ENCODE measurements at places on chromosomes 7 and 10.

DNA sequence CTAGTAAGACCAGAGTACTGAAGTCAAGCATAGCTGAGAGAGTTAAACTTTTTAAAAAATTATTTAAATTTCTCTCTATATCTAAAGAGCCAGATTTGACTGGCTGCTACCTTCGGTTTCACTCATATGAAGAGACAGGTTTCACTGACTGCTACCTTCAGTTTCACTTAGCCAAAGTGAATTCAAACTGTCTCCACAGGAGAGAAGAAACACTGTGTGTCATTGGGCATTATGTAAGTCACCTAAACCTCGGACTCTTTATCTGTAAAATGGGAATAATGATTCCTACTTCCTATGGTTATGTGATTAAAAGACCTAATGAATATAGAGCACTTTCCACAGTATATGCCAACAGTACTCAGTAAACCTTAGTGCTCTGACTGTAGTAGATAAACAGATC is 41.6 kb upstream of the MET start:
- DNase-seq: peak; percentile 14

DNA sequence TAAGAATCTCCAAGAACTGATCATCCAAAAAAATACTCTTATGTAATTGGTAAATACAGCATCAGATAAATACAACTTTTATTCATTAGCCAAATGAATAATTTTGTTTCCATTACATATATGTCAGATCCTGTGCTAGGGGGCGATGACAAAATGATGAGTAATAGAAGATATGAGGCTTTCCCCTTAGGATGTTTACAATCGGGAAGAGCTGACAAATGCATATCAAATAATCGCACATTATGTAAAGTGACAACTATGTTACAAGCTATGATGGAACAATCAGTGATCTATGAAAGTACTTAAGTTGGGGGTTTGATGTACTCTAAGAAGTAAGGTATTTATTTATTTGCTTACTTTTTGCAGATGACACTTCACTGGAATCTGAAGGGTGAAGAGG is 465.6 kb upstream of the VSTM2A start:
- DNase-seq: no peak

DNA sequence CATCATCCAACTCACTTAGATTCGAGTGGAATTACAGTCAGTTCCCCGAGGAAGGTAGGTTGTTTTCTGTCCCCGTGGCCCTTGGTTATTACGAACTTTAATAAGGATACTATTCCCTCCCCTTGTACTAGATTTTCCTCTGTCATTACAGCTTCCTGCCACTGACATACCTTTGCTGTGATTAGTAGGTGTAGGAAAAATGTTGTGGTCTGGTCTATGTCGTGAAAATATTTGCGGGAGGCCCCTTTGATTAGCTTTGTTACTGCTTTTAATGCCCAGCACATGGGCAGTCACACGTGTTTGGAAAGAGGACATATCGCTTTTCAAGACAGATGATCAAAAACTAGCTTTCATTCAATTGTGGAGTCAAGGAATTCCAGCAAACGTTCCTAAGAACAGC is 92.2 kb downstream of the GATA3 start:
- no peak for DNase-seq

DNA sequence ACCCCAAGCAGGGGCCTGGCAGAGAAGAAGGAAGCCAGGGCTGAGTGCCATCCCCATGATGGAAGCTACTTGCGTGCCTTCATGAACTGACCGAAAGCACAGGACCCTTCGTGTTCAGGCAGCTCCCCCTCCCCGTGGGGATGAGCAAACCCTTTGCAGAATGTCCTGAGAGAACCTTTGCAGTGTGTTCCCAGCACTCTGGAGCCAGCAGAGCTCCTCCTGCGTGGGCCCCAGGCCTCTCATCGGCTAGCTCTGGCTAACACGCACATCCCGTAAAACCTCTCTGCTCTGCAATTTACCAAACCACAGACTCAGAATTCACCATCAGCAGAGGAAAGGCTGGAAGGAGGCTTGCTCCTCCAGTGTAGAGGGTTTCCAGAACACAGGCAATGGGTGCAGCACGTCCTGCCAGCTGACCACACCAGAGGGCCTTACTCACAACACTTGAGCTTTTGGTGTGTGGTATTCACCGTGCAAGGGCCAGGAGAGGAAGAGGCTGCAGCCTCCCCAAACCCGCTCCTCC is 3.1 kb downstream of the SH3PXD2A start:
- DNase-seq: no peak

GRCh38 chr7:134903073-134903790 is 83.1 kb upstream of the AGBL3 start:
- no peak for DNase-seq

DNA sequence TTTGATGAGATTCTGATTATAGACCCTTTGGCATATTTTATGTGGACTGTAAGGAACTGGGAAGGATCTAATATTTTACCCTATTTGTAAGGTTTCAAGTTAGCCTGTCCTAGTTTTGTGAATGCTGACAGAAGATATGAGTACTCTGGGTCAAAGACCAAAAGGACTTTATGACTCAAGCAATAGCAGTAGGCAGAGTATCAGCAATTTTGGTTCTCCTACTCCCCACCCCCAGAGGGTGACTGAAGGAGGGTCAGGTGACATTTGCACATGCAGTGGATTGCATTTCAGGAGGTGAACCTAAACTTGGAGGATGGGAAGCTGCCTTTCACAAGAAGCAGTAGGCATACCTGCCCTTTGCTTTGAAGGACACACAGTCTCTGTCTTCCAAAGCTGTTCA is 84.0 kb upstream of the KLF6 start:
- no peak for DNase-seq

DNA sequence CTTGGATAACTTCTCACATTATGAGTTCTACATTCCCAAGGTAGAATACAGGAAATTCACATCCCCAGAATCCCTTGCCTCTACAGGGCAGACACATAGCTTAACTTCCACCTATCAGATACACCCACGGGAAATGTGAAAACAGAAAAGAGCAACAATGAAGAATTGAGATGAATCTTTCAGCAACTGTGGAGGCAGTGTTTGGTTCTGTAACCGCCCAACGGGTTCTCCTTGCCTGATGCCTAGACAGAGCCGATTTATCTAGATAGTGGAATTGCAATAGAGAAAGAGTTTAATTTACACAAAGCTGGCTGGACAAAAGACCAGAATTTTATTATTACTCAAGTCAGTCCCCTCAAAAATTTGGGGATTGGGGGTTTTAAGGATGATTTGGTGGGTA is 138.8 kb downstream of the MTPAP start:
- DNase-seq: no peak
